ENCODE measurements at places on chromosomes 3 and 15.

DNA sequence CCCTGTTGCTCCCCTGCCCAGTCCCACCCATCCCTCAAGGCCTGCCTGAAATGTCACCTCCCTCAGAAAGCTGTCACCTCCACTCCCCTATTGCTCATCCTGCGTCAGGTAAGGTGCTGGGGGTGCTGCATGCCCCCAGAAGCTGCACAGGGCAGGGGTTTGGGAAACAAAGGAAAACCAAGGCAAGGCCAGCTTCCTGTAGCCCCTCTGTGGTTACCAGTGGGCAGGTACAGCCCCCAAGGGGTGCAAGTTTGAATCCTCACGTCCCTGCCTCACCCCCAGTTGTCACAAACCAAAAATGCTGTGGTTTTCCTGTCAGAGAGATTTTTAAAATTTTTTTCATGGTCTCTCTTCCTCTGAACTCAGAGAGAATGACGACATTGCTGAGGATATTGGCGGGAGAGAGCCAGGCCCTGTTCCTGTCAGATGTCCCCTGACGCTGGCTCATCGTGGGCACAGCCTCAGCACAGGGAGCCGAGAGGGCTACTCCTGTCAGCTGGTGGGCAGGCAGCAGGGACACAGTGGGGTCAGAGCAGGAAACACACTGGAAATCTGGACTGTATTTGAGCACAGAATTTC, 27.0 kb downstream of the PSTPIP1 start:
- no peak for DNase-seq

DNA sequence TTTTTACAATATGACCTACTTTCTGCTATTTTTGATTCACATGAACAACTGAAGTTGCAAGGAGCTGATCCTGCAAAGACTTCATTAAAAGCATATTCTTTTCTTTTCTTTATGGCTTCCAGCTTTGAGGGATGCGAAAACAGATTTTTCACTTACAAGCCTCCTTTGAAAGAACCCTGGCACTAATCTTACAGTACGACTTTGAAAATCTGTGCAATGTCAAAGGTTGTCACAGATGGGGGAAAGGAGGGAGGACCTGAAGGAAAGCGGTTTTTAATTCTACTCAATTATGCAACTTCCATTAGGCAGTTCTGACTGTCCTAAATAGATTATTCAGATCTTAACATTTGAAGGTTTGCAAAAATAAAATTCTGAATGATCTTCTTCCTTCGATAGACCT, 130.5 kb downstream of the TNIK start:
- no peak for DNase-seq

DNA sequence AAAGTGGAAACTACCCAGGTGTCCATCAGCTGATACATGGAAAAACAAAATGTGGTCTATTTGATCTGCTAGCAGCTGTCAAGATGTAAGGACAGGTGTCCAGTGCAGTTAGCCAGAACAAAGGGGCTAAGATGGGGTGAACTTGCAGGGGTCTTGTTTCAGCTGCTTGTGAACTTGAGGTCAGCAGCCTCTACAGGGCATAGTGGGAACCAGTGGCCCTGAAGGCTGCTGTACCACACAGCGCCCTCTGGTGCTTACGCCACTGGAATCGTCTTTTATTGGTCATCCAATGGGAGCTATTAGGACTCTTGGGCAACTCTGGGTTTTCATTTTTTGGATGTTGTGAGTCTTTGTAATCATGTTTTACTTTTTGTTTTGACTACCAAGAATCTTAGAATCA, 62.2 kb upstream of the CTSH start:
- DNase-seq, result no peak

DNA sequence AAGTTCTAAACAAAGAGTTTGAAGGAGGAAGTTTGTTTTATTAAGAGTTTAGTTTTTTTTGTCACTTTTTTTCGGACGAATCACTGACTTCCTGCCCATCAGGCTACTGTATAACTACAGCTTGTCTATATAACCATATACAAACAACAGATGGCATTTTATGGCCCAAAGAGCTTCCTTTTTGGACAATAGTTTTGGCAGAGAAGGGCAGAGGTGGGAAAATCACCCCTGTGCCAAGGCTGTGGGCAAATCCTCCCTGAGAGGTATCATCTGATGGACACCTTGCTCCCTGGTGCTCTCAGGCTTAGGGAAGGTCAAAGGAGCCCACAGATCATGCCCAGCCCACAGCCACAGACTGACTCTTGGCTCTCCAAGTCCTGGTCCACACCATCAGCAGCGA, 113.4 kb downstream of the OXNAD1 start:
- DNase-seq, result no peak

- no peak for DNase-seq
Measured at GRCh38 chr3:8584661-8585060, 59.9 kb downstream of the SSUH2 start.

DNA sequence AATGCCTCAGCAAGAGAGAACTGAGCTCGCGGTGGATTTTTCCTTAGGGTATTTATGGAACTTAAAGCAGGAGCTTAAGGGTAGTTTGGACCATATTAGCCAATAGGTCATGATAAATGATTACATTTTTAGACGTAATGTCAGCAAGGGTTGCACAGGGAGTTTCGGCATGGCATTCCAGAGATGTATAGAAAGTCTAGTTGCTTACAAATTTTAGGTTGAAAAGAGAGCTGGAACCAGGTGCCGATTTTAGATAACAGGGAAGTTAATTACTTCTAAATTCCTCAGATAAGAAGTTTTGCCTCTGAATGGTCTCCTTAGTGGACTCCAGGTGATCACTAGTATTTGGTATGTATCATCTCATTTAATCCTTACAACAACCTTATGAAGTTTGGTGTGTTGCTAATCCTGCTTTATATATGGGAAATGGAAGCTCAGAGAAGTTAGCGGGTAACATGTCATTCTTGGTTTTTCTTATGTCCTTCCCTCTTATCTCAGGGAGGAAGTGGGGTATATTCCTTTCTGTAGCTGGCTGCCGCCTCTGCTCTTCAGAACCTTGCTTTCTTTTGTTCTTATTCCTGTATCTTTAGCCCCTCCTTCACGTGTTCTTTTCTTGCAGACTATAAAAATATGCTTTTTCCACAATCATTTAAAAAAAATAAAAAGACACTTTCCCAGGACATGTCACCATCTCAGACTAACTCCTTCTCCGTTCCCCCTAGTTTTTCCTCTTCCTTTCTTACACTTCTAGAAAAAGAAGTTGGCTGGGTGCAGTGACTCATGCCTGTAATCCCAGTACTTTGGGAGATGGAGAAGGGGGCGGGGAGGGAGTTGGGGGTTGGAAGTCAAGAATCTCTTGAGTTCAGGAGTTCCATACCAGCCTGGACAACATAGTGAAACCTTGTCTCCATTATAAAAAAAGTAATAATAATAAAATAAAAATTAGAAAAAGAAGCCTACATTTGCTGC, 25.7 kb downstream of the IQGAP1 start:
- DNase-seq, result no peak

DNA sequence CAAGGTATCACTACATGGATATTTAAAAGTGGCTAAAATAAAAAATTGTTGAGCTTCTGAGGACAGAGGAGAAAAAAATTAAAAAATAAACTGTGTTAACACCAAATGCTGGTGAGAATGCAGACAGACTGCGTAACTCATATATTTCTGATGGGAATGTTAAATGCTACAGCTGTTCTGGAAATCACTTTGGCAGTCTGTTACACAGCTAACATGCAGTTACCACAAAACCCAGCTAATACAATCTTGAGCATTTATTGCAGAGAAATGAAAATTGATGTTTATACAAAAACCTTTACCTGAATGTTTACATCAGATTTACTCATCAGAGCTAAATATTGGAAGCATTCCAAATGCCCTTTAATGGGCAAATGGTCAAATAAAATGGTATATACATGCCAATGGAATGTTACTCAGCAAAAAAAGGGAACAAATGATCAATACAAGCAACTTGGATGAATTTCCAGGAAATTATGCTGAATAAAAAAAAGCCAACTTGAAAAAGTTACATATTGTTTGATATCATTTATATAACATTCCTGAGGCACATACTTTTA, 24.6 kb downstream of the MNS1 start:
- no peak for DNase-seq

DNA sequence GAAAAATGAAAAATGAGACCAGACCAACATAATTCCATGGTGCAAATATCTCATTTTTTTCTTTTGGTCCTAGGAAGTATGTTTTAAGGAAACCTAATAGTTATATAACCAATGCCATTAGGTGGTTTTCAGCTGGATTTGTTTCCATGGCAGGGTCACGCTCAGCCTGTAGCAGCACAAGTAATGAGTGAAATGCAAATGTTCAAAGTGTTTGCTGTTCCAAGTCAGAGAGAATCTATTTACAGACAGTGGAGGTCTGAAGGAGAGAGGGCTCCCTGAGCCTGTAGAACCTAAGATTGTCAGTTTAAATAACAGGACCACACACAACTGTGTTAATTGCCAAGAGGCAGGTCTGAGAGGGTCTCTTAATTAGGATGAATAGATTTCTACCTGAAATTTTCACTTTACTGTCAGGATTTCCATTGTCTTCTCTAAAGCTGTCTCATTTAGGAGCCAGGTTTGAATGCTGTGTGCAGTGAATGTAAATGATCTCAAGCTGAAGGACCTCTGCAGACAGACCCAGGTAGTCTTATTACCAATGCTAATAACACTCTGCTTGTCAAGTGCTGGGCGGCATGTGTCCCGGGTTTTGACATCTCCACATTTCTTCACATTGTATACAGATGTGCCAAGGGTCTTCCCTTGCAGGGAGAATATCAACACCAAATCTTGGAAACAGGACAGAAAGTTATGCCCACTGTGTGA, 317.3 kb upstream of the NECTIN3 start:
- no peak for DNase-seq

DNA sequence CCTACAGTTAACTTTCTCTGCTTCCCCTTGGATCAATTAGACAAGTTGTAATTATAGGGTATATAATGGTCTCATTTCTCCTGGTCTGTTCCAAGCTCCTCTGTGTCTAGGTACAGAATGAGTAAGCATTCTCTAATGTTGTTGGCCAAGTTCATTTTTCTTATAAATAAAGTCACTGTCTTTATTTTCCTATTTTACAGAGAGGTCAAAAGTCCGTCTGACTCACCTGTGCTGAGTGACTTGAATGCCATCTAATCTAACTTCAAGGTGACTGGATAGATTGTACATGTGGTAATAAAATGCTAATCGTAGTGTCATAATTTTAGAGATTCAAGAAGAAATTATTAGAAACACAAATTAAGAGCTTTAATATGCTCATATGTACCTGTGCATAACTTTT, 500.2 kb downstream of the PDCD6IP start:
- no peak for DNase-seq

GRCh38 chr3:50405249-50405648, 45.9 kb upstream of the TMEM115 start:
- no peak for DNase-seq

- DNase-seq, result no peak
Measured at GRCh38 chr3:133295944-133296917, 103.6 kb upstream of the BFSP2 start.

GRCh38 chr3:39262846-39263245, 17.0 kb downstream of the CX3CR1 start:
- no peak for DNase-seq

GRCh38 chr15:91132079-91132478, 32.0 kb downstream of the SV2B start:
- DNase-seq, result no peak

GRCh38 chr15:58517682-58518525, 86.1 kb downstream of the LIPC start:
- DNase-seq, result no peak

DNA sequence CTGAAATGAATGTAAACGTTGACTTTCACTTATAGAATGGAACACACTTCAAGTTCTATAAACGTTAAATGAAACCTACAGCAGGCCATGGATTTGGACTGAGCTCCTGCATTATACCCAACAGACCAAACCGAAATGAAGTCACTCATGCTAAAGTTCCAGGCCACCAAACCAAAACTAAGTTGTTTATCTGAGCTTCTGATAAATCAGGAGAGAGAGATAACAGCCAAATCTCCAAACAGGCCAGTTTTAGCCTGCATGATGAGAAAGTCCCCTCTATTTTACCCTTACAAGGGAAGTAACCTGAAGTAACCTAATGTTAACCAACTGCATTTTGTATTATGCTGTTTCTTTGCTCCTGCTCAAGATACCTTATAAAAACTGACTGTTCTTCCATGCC, 44.5 kb downstream of the DCUN1D1 start:
- no peak for DNase-seq

Data from NCI-H187 treated with DMSO at 0.1 percent for 48 hours (cell line).